ENCODE measurements at places on chromosomes 2 and 18. TPM values are rescaled to one million over a fixed set of nuclear protein-coding genes. Genes with fewer than 3 reads are reported as not detected.

GRCh38 chr2:142140434-142140845 is 9.6 kb upstream of the LRP1B start:
- no peak for DNase-seq

GRCh38 chr2:96788442-96789244 is 27.4 kb upstream of the CNNM3 start:
- DNase-seq: peak; percentile 24

DNA sequence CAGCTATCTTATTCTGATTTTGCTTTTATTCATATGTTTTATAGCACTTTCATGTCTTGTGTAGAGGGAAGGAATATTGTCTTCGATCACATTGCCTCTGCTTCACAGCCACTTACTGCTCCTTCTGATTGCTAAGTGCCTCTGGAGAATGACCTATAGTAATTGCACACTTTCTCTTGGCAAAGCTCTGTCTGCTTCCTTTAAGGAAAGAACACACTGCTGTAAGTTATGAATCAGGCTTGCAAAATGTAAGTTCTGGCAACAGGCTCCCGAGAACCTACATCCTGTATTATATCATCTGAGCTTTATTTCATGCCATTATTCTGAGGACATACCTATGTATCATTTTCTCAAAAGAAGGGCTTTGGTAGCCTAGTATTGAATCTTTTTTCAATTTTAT is 170.7 kb downstream of the ZNF804A start:
- DNase-seq: no peak

DNA sequence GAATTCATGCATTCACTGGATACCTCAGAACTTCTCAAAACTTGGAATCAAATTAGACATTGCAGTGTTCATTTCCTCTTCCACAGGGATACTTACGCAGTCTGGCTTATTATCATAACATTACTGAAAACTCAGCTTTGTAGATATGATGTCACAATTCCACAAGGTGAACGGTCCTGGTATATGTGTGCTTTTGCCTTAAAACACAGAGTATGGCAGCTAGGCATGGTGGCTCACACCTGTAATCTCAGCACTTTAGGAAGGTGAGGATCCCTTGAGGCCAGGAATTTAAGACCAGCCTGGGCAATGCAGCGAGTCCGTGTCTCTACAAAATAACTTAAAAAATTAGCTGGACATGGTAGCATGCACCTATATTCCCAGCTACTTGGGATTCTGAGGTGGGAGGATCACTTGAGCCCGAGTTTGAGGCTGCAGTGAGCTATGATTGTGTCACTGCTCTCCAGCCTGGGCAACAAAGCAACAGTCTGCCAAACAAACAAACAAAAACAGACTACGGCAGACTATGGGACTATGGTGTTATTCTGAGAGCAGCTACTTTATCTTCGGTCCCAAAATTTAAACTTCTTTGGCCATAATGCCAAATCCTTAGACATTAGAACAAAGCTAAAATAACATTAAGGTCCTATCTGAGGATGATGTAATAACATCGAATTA is 1191.9 kb upstream of the SLC39A10 start:
- DNase-seq: no peak

The SPDYA gene
- 3.0 TPM for total RNA-seq

All from thoracic aorta (tissue), 2 donors.